Stimulated activated CD4-positive, alpha-beta T cell treated with anti-CD3 and anti-CD28 coated beads, TNF-alpha, amount 100 ng/mL, for 24 hours (primary cell): ENCODE measurements at places on chromosomes 1 and 21.

GRCh38 chr1:114490274-114490693 is 20.7 kb downstream of the TRIM33 start:
- DNase-seq = no peak

GRCh38 chr1:207835958-207836357 is 75.0 kb downstream of the CD34 start:
- no peak for DNase-seq

DNA sequence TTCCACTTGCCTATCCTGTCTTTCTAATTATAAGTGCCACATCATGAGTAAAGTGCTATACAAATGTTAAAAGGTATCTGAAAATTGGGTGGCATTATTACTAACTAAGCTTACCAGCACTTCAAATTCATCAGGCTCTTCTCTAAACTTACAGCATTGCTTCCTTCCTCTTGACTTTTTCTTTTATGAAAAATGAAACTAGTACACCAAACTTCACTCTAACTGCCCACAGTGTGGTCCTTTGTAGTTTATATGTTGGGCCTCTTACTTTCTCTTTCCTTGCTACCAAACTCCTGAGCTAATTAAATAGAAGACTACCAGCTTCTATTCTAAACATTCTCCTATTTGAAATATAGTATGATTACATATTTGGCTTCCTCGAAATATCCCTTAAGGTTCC is 81.8 kb downstream of the NOTCH2 start:
- DNase-seq = no peak

DNA sequence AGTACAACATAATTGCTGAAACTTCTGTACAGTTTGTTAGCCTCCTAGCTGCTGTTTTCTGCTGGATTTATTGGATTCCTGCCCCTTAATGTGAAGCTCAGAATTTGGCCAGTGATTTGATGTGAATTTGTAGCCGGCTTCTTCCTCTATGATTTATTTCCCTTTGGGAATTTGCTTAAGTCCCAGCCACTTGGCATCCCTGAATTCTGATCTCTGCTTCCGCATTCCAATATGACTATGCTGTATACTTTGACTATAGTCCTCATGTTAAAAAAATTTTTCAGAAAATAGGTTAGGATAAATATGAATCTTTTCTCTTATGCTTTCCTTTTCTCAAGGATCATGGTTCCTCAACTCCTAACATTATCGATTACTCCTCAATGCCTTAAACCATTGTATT is 12.4 kb upstream of the LRIF1 start:
- no peak for DNase-seq

GRCh38 chr1:219304227-219305226 is 130.8 kb downstream of the LYPLAL1 start:
- DNase-seq = no peak

DNA sequence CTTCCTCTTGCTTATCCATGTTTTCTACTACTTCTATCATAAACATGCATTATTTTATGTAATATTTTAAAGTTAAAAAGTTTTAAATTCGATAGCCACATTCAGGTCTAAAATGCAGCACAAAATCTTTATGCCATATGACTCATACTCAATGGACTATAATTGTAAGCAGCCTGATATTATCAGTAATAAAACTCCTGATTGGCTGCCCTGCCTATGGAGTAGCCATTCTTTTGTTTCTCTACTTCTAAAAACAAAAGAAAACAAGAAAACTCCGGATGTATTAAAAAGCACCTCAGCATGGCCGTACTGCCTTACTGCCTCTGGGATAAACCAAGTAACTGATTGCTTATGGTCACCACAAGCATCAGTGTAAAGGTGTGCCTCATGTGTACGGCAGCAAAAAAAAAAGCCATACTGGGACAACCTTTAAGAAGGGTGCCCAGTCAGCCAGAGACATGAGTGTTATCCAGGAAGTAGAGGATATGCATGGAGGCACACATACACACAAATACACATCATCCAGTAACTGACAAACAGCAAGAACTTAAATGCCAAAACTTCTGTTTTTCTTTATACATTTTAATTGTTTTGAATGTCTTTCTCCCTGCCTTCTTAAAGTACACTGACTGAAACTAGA is 9.2 kb downstream of the SLC35D1 start:
- no peak for DNase-seq

- no peak for DNase-seq
Observed at GRCh38 chr1:50208315-50208714, 99.6 kb downstream of the ELAVL4 start.

DNA sequence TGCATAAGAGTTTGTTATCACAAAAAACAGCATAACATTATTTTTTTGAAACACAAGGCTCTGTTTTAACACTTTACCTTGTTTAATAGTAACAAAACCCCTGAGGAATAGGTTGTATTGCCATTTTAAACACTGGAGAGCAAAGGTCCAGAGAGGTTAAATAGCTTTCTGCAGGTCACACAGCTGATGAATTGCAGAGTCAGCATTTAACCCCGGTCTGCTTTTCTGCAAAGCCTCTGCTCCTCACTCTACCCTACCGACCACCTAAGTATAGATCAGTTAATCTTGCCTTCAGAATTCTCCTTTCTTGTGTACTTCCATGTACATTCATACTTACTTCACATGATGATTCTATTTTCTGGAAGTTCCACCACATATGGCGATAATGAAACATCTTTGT is 42.0 kb downstream of the KCNJ15 start:
- no peak for DNase-seq

DNA sequence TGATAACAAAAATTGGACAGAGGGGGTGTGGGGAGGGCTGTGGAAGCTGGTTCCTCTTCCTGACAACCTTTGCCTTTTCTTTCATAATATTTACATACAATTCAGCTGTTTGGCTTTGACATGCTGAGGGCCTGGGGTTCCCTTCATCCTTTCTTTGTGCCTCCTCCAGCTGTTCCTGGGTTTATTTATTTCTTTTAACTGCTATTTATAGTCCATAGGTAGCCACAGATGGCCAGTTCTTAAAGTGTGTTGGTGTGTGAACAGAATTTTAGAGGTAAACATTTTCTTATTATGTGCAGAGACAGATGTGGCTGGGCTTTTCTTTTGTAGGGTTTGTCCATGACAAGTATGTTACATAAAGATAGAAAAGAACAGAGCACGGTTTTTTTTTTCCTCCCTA is 34.1 kb upstream of the CNIH3 start:
- DNase-seq = no peak

DNA sequence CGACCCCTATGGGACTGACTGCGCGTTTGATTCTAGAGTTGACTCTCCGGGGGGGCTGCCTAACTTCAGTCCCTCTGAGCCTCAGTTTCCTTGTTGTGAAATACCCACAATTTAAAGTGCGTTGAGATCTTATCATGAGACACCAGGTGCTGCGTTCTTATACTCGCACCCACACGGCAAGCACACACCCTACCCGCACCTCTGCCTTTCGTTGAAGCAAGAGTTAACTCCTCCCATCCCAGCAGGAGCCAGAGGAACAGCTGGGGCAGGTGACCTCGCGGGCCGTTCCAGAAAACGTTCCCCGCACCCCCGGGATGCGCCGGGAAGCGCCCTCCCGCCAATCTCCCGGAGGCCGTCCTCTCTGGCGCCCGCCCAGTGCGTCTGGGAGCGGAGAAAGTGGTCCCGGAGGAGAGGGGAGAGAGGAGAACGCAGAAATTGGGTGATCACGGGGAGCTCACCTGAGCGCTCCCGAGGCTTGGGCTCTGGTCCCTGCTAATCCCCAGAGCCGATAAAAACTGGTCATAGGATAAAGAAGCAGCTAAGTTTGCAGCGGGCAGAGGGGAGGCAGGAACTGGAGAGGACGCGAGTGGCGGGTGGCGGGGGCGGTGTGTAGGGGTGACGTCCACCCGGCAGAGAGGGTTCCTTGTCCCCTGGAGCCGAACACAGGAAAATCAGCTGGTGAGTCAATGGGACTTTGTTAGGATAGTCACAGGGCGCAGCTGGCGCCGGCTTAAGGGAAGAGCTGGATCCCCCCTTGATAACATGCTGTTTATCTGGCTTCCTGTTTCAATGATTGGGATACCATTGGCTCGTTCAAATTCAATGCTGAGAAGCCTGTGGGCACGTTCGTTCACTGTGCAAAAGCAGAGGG is 869 bp downstream of the NAV1 start:
- DNase-seq = no peak

DNA sequence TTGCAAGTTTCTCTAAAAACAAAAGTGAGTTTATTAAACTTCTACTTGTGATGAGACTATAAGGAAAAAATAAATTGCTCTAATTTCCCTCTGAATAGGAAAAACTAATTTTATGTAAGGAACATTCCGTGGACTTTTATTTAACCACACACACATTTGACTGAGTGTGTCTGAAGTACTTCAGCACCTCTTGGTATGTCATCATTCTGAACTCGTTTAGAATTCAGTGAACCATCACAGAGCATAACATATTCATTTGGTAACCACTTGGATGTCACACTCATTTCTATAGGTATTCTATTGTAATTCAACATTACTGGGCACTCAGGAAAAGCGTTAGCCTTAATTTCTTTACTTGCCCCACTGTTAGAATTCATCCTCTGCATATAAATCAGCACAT is 79.1 kb downstream of the RGS21 start:
- DNase-seq = no peak

DNA sequence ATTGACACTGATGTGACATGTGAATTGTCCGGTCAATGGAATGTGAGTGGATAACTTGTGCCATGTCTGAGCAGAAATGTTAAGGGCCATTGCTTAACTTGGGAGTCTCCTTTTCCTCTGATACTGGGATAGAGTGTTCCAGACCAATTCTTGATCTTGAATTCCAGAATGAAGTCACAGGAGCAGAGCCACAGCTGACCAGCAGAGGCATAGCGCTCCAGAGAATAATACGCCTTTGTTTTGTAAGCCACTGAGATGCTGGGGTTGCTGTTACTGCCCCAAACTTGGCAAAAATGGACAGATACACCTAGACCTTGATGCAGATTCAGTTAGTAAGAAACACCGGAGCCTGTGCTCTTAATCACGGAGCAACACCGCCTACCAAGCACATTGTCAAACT is 6.3 kb downstream of the KCNJ6 start:
- no peak for DNase-seq

DNA sequence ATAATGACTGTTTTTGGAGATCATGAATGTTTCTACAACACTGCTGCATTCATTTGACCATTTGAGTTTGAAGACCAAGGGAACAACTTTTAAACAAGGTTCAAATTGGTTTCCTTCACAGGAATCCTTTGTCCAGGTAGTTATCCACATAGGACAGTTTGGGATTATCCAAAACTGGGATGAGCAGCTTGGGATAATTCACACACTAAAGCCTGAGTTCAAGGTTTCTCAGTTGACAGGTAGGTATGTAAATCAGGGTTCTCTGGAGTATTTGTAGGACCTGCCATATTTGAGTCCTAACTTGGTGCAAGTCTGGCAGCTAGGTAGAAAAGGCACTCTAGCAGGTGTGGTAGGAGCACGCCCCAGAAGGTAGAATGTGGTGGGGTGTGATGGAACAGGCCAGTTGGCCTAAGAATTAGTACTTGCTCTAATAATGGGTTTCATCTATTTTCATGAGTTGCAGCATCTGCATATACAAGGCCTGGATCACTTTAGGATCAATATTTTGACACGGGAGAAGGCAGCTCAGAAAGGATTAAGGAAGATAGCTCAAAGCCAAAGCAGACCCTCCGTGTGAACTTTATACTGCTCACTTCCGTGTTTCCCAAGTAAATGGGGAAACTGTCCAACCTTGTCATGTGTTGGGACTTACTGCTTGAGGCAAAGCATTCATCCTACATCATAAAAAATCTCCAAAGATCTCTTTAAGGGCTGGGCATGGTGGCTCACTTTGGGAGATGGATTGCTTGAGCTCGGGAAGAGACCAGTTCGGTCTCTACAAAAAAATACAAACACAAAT is 14.1 kb upstream of the RAB42 start:
- DNase-seq = no peak

- no peak for DNase-seq
Observed at GRCh38 chr1:36772647-36773495, 261.4 kb downstream of the GRIK3 start.

DNA sequence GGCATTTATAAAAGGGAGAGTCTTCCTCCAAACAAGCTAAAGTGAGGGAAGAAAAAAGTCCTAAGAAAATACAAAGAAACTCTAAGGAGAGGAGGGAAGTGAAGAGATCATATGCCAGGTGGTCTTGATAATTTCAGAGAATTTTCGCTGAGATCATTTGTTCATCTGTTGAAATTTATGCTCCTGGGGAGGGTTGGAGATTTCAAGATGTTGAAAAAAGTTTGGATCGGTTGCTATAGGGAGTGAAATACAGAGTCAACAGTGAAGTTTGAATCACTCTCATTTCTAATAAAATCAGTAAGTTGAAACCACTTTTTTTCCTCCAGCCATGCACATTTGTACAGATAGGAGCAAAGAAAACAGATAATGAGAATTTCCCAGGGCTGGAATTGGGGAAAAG is 299.1 kb upstream of the ADAMTS5 start:
- no peak for DNase-seq

DNA sequence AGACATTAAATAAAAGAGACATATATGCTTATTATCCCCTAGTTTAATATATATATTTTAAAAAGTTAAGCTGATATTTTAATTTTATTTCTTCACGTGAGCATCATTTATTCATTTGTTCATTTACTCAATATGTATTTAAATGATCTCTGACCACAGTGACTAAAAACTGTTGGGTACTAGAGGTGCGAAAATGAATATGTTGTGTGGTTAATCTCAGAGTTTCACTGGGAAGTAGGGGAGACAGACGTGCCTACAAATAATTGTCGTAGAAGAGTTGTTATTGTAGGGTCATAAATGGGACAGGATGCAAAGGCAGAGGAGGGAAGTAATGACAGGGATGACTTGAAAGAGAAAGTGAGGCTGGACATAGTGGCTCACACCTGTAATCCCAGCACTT is 213.0 kb upstream of the CACYBP start:
- DNase-seq = no peak

DNA sequence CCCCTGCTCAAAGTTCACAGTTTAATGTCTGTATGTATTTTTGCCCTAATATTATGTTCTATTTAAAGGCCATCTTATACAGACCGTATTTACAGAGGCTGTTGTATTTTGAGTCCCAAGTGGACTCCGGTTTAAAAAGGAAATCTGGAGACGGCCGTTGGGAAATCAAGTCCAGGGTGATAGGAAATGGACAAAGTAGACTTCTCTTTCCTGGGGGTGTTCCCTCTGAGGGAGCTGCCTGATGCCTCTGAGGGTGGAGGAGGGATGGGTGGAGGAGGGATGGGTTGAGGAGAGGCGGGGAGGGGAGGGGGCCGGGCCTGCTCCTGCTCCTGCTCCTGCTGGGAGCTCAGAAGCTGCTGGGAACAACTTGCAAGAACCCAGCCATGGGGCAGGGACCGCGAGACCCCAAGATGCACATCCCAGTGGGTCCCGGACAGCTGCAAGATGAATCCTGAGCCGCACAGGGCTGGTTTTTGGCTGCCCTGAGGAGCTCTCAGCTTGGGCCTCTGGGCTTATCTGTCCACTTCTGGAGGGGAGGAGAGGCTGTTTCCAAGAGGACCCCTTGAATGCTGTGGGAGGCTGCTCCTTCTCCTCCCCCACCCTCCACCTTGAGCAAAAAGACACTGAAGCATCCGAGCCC is 12.0 kb upstream of the ACTL8 start:
- no peak for DNase-seq

- DNase-seq = no peak
Observed at GRCh38 chr1:224528900-224529299, 87.2 kb upstream of the CNIH3 start.
